ENCODE measurements at places on chromosomes 1 and 21. TPM values are rescaled to one million over a fixed set of nuclear protein-coding genes. Genes with fewer than 3 reads are reported as not detected.

The ATP5PB gene
- 209 TPM for total RNA-seq

The DAB1 gene
- total RNA-seq = 12.5 TPM

The RGS13 gene
- total RNA-seq = 1.2 TPM

The C1orf87 gene
- total RNA-seq = 0.46 TPM

The PCBP3 gene
- total RNA-seq = 13.8 TPM

The ABCD3 gene
- 80.5 TPM for total RNA-seq

The GPN2 gene
- total RNA-seq = 14.8 TPM

The DMBX1 gene
- 1.8 TPM for total RNA-seq

The SPTA1 gene
- total RNA-seq = 0.92 TPM

The TLR5 gene
- total RNA-seq = 1.8 TPM

The CNIH4 gene
- total RNA-seq = 29.3 TPM

The HAPLN2 gene
- total RNA-seq = 0.23 TPM

The SLC35F3 gene
- 7.8 TPM for total RNA-seq

The BNIPL gene
- total RNA-seq = 0.23 TPM

The RHBDL2 gene
- 0.46 TPM for total RNA-seq

The LCE1F gene
- total RNA-seq = not detected

The CELA3B gene
- total RNA-seq = not detected

The HECTD3 gene
- 13.1 TPM for total RNA-seq

The OR10Z1 gene
- not detected for total RNA-seq

The RERE gene
- total RNA-seq = 1,175 TPM

The DYNLT5 gene
- 26.1 TPM for total RNA-seq

The FAM110D gene
- 0.92 TPM for total RNA-seq

The OR2T35 gene
- not detected for total RNA-seq

The GREM2 gene
- 5.3 TPM for total RNA-seq

The PLCH2 gene
- total RNA-seq = 16.1 TPM

The ERG gene
- 2.5 TPM for total RNA-seq

The VASH2 gene
- total RNA-seq = 17.8 TPM

The ITPKB gene
- total RNA-seq = 20.3 TPM

The CLDN17 gene
- total RNA-seq = not detected

The ASAP3 gene
- 14.8 TPM for total RNA-seq

The LRRIQ3 gene
- total RNA-seq = 2.5 TPM

The PTGS2 gene
- total RNA-seq = 1.6 TPM

The IFI44L gene
- total RNA-seq = 17.3 TPM

The MR1 gene
- total RNA-seq = 0.46 TPM

The PGLYRP4 gene
- not detected for total RNA-seq

The SERPINC1 gene
- total RNA-seq = not detected

The MPZ gene
- 1.2 TPM for total RNA-seq

The CDC42BPA gene
- total RNA-seq = 179 TPM

The ITLN1 gene
- total RNA-seq = not detected

The GPATCH2 gene
- 36.2 TPM for total RNA-seq

The P3H1 gene
- 12.7 TPM for total RNA-seq

Measured in diencephalon (tissue), 1 donor.